CD4-positive, alpha-beta T cell treated with Interleukin-2 at 100 ng/mL for 4 hours (primary cell): ENCODE measurements at places on chromosomes 2 and 18.

DNA sequence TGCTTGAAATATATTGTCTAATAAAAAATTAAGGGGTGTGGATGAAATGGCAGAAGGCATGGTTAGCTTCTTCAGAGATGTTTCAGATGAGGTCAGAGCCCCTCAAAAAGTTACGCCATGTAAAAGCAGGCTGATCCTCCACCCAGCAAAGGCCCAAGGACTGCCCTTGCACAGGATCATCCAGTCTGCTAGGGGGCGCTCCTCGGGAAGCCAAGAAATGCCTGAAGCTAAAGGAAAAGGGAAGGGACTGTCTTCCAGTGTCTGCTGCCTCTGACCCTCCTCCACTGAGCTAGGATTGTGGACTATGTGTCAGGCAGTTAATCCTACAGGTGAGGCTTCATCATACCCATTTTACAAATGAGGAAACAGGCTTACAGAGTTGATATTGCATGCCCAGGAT, 33.8 kb upstream of the TEX51 start:
- DNase-seq: no peak

DNA sequence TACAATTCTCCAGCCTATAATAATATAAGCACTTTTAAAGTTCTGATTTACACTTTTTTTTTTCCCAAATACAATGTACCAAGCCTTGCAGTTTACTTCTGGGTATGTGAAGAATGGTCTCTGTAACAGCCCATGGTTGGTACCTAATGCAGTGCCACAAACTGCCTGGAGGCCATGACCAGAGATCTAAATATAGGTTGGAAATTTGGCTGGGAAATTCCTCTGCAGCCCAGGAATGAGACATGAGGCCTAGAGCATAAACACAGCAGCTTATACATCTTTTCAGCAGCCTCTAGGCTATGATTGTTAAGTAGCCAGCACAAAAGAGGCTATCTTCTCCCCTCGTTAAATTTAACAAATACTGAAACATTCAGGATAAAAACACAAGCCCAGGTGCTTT, 432.0 kb upstream of the FAM98A start:
- no peak for DNase-seq

- DNase-seq: no peak
These were observed 15.6 kb upstream of the SCN3A start for GRCh38 chr2:165219481-165219880.

GRCh38 chr2:108612514-108613183, 78.4 kb downstream of the LIMS1 start:
- DNase-seq: peak; percentile 74

GRCh38 chr2:192007581-192008228, 160.8 kb upstream of the CAVIN2 start:
- DNase-seq: no peak

GRCh38 chr2:177147093-177147694, 65.4 kb upstream of the HNRNPA3 start:
- DNase-seq: peak; percentile 57

DNA sequence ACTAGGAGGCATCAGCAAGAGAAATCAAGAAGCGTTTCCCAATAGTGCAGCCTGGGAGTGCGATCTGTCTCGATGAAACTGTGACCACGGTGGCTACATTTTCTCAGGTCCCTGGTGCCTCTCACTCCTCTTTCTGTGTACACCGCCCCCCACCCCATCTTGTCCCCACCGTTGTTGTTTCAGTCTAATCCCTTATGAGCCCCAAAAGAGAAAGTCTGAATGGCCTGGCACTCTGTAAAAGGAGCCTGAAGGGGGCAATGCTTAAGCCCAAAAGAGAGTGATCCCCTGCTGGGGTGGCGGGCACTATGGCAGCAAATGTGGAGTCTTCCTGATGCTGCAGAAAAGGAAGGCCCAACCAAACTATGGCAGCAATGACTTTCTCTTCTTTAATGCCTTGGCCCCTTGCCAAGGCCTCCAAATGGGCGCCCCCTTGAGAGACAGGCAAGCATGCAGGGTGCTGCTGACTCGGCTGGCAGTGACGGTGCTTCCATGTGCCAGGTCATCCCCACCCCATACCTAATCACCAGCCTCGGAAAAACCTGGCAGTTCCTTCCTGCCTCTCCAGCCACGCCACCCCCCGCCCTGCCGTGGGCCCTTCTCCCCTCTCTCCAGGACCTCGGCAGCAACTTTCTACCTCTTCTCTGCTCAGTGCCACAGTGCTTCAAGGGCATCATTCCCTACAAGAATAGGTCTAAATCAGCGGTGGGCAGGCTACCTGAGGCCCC, 123.0 kb downstream of the CYP26B1 start:
- DNase-seq: no peak

GRCh38 chr2:73110168-73111072, 2.3 kb downstream of the RAB11FIP5 start:
- DNase-seq: no peak

DNA sequence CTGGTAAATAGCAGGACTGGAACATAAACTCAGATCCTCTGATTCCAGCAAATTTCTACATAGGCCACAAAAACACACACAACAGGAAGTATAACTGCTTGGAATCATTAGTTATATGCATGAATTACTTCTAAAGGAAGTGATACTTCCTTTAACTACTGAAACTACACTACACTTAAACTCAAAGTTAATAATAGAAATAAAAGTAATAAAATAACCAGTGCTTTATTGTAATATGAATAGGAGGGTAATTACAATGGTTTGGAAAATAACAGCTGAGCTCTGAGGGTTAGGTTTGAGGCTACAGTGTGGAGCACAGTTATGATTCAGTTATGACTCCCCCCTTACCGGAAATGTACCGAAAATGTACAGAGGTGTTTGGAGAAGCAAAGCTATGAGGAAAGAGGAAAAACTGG, 18.5 kb upstream of the POLI start:
- no peak for DNase-seq

DNA sequence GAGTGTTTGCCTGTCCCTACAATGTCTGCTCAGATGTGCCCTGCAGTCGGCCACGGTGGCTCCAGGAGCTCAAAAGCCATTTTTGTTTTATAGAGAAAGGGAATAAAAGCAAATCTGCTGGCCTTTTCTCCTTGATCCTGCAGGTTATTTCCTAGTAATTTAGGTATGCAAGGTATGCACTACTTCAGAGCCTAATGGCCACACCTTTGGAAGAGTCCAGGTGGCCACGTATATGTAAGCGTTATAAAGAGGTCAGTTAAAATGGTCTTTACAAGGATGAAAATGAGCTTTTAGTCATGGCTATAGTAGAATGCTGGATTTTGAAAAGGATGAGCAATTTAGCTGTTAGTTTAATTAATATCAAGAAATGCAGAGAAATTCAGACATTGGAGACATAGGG, 81.7 kb downstream of the ARHGEF33 start:
- DNase-seq: no peak

GRCh38 chr2:130393318-130393910, 37.6 kb downstream of the PTPN18 start:
- DNase-seq: no peak

- DNase-seq: no peak
These were observed 201.6 kb downstream of the ERBB4 start for GRCh38 chr2:212337036-212337435.

DNA sequence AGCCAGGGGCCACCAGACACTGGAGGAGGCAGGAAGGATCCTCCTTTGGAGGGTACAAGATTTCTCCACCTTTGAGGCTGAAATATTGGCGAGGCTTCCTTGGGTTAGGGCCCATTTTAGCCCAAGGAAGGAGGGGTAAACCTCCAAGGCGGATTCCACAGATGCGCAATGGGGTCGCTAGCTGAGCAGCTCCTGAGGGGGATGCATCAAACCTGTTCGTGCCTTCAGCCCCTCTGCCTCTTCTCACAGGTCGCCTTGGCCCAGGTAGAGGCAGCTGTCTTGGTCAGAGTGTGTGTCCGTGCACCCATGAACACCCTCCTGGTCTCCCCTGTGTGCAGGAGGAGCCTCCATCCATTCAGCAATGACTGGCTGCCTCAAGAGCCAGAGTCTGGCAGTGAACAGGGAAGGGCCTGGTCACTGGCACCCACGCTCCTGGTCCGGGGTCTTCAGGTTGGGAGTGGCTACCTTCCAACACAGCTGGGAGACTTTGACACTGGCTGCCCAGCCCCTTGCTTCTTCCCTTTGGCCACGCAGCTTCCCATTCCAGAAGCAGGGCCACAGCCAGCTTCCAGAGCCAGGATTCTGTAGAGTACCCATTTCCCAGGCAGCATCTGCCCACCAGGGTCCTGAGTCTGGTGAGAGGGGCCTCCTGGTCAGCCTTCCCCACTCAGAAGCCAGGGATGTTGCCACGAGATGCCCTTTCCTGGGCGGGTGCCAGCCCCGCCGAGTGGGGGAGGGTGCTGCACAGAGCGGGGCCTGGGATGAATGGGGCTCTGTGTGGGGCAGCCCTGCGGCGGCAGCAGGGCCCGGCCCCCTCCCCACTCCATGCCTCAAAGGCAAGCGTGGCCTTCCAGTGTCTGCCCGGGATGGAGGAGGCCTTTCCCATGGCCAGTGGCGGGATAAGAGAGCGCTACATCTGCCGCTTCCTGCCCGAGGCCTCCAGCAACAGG, 95.8 kb upstream of the GPC1 start:
- no peak for DNase-seq
